ENCODE measurements at places on chromosomes 11 and 22. TPM values are rescaled to one million over a fixed set of nuclear protein-coding genes. Genes with fewer than 3 reads are reported as not detected.

Gene SLC22A6
- not detected for total RNA-seq

Gene WNT11
- total RNA-seq: 0.37 TPM

Gene FZD4
- 2.0 TPM for total RNA-seq

Gene FUT4
- 2.2 TPM for total RNA-seq

Gene SMIM38
- total RNA-seq: 0.32 TPM

GRCh38 chr11:90243534-90243933 is 20.7 kb upstream of the CHORDC1 start:
- H3K27me3 ChIP-seq: no peaks in the 10 kb centered on the region
- no peak overlapping the region for H3K4me3 ChIP-seq
- H3K4me1 ChIP-seq: peaks cover 9% of the 10 kb centered on the region
- no peaks in the 10 kb centered on the region for H3K36me3 ChIP-seq
- no peak overlapping the region for H3K27ac ChIP-seq

DNA sequence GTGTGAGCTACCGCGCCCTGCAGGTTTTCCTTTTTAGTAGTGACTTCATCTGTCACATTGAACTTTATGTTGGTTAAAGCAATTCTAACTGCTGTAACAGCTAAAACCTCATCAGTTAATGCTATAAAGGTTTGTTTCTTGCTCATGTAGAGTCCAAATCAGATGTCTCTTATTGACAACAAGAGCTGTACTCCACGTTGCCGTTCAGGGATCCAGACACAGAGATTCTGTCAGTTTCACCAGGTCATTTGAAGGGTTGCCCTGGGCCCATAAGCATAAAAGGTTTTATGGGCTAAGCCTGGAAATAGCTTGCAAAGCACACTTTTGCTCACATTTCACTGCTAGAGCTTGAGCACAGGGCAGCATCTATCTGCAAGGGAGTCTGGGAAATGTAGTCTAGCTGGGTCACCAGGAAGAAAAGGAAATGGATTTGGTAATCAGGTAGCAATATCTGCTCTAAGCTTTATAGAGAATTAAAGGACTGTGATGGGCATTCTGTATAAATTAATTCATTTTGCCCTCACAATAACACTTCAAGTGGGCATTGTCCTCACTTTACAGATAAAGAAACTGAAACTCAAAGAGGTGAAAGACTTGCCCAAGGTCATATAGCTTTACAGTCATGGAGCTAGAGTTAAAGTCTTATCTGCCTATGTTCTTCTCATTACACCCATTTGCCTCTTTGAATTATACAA is 25.2 kb upstream of the PTPRJ start:
- no peak overlapping the region for H3K27ac ChIP-seq
- no peaks in the 10 kb centered on the region for H3K36me3 ChIP-seq
- DNase-seq: no peak
- no peaks in the 10 kb centered on the region for H3K27me3 ChIP-seq
- no peak overlapping the region for H3K4me3 ChIP-seq

DNA sequence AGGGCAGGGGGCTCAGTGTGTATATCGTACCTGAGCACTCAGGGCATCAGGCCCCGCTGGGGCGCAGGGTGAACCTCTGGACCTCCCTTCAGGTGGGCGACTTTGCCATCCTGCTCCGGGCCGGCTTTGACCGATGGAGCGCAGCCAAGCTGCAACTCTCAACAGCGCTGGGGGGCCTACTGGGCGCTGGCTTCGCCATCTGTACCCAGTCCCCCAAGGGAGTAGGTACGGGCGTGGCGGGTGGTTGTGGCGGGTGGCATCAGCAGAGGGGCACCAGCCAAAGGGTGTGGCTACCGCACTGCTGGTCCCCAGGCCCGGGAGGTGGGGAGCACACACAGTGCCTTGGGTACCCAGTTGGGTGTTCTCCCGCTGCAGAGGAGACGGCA is 6.3 kb downstream of the SLC39A13 start:
- DNase-seq: no peak
- H3K27ac ChIP-seq: no peak overlapping the region
- peaks cover 5% of the 10 kb centered on the region for H3K36me3 ChIP-seq
- H3K4me3 ChIP-seq: no peak overlapping the region

GRCh38 chr11:59689015-59689414 is 20.2 kb upstream of the PATL1 start:
- no peak for DNase-seq
- H3K4me3 ChIP-seq: no peak overlapping the region
- no peaks in the 10 kb centered on the region for H3K4me1 ChIP-seq

DNA sequence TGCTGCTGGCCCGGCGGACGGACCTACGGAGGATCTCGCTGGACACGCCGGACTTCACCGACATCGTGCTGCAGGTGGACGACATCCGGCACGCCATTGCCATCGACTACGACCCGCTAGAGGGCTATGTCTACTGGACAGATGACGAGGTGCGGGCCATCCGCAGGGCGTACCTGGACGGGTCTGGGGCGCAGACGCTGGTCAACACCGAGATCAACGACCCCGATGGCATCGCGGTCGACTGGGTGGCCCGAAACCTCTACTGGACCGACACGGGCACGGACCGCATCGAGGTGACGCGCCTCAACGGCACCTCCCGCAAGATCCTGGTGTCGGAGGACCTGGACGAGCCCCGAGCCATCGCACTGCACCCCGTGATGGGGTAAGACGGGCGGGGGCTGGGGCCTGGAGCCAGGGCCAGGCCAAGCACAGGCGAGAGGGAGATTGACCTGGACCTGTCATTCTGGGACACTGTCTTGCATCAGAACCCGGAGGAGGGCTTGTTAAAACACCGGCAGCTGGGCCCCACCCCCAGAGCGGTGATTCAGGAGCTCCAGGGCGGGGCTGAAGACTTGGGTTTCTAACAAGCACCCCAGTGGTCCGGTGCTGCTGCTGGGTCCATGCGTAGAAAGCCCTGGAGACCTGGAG is 74.1 kb downstream of the LRP5 start:
- no peak for DNase-seq
- H3K27ac ChIP-seq: no peak overlapping the region
- H3K4me3 ChIP-seq: no peak overlapping the region
- H3K4me1 ChIP-seq: no peaks in the 10 kb centered on the region
- no peaks in the 10 kb centered on the region for H3K36me3 ChIP-seq
